A172 (cell line): ENCODE measurements at places on chromosomes 4 and X. TPM values are rescaled to one million over a fixed set of nuclear protein-coding genes. Genes with fewer than 3 reads are reported as not detected.

DNA sequence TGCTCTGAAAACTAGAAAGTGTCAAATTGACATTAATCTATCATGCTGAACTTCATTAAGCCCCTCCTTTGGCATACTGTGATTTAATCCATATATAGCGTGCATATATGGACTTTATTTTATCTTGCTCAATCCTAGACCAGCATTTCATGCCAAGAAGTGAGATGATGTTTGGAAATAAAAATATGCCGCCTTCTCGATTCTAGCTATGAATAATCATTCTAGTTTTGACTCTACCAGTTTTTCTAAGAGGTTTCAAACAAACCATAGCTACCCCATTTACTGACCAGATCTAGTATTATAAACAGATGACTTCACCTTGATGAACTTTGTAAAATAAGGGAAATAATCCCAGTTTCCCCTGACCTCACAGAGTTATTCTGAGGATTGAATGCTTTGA is 95.0 kb downstream of the ARX start:
- no peak for DNase-seq

DNA sequence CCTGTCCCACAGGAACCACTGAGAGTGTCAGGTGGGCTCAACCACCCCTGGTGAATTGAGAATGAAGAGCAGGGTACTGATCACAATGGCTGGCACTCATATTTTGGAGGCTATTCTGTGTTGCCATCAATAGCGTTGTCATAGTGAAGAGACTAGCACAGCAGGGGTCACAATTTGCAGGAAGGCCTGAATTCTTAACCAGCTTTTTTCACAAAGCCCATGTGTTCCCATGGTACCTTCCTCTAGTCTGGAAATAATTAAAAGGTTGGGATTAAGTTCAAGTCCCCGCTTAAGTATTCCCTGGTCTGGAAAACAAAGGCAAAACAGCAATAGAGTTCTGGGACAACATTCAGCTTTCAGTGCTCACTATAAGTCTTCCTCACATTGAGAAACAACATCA is 1051.7 kb downstream of the C4orf33 start:
- no peak for DNase-seq

The HTR2C gene
- 1.5 and 2.2 TPM in 2 replicates for total RNA-seq

The AMBN gene
- total RNA-seq: 0.17 TPM in 1 of 2 replicates, not detected in the other

DNA sequence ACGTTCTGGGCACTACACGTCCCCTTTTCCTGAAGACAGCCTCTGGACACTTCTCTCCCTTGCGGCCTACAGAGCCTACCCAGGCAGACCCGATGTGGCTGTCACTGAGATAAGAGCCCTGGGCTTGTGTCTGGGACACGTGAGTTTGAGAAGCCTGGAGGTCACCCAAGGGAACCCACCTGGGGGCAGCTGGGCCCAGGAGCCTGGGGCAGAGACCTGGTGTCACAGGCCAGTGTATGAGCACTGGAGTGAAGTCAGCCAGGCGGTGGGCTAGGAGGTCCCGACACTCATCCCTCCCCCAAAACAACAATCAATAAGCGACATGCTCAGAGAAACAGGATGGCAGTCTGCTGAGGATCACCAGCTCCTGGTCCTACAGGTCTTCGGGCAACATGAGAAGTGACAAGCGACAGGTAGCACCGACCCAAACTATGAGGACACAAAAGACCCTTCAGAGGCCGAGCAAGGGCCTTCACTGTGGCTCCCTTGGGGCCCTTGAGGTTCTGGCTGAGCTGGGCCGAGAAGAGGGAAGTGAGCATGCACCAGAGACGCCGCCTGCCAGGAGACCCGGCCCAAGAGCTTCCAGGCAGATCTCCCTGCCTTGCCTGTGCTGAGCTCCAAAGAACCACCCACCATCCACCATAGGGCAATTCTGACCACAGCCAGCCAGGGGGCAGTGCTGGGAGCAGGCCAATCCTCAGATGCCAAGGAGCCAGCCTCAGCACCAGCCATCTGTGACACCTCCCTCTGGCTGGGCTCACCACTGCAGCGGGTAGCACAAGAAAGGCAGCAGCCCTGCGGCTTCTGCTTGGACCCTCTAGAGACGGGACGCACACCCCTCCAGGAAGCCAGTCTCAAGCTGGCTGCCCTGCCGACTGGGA is 11.0 kb upstream of the DUSP9 start:
- DNase-seq: peak; percentile 37

DNA sequence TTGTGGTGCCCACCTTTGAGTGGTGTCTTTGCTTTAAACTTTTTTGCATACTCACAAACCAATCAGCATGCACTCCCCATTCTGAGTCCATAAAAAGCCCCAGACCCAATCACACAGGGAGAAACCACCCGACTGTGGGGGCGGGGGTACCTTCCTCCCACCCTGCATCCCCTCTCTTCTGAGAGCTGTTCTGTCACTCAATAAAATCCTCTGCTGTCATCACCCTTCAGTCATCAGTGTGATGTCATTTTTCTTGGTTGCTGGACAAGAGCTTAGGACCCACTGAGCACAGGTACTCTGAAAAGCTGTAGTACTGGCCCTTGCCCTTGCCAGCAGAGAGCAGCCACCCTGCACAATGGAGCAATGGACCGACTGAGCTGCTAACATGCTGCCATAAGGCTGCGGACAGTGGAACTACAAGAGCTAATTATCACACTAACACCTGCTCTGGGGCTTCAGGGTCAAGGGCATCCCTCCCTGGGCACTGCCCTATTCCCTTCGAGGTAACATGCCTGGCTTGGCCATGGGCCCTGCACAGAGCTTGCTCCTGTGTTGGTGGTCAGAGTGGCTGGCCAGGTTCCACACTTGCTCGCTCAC is 62.9 kb upstream of the PGRMC2 start:
- DNase-seq: no peak

The TLR6 gene
- total RNA-seq: 8.1 and 11.0 TPM in 2 replicates

DNA sequence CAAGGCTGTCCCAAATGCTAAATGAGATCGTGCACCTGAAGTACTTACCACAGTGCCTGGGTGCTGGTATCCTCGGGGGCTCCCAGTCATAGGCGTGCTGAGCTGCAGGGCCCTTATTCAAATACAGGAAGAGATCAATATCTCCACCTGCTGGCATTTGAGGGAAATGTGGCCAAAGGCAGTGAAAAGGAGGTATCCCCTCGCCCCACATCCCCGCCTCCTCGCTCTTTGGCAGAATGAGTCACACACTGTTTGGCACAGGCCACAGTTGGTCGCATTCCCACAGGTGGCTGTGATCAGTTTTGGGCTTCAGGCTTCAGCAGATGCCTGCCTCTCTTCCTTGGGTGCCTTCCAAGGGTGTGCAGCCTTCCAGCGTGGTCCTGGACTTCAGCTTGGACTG is 28.4 kb downstream of the ZNF185 start:
- DNase-seq: peak; percentile 90
